ENCODE measurements at places on chromosomes 12 and 14. TPM values are rescaled to one million over a fixed set of nuclear protein-coding genes. Genes with fewer than 3 reads are reported as not detected.

- no peak for DNase-seq
Observed at GRCh38 chr14:105165134-105165704, 3.4 kb downstream of the JAG2 start.

DNA sequence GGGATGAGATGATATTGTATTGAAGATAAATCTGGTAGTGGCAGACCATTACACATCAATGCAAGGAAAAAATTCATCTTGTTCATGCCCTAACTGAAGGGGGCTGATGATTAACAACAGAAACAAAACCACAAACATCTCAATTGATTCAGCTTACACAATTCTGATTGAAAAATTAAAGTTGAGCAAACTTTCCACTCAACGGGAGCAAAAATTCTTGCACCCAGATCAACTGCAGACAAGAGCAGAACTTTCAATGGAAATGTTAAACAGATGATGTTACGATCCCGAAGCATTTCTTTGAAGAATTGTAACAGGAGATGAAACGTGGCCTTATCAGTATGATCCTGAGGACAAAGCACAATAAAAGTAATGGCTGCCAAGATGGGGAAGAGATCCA lies 172.4 kb upstream of the SOX5 start:
- DNase-seq, result peak; percentile 59

The B3GNT4 gene
- 0.54 TPM for total RNA-seq

DNA sequence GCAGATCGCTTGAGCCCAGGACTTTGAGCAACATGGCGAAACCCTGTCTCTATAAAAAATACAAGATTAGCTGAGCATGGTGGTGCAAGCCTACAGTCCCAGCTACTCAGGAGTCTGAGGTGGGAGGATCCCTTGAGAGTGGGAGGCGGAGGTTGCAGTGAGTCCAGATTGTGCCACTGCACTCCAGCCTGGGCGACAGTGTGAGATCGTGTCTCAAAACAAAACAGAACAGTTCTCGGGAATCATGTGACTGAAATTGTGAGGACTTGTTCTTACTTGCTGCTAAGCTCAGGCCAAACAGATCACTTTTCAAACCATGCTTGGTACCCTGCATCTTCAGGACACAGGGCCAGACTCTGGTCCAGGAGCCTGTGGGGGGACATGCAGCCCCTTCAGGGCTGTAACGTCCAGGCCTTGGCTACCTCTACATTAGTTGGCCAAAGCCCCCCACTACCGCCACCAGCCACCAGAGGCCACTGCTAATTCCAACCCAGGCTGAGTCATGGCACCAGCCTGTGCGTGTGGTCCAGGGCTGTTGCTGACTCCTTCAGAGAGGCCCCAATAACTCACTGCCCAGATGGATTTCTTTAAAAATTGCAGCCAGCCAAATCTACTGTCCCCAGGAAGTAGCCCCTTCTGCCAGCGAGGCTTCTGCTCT lies 33.4 kb upstream of the SYNDIG1L start:
- DNase-seq, result peak; percentile 23

GRCh38 chr12:22677781-22678574 lies 53.0 kb downstream of the ETNK1 start:
- DNase-seq, result no peak

DNA sequence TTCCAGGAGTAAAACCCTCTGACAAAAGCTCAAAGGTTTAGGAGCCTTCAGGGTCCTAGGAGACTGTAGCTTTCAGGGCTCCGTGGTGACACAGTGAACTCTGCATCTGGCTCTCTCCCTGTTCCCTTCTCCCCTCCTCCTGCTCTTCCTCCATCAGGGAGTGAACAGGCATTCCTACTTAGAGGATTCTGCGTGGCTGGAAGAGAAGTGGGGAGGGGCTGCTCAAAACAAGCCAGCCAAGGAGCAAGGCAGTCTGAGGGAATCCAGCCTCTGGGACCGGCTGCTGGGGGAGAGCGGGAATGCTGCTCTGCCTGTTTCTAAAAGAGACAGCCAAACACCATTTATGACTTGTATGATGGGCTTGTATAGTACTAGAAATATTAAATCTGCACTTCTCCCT lies 49.5 kb downstream of the RBMS2 start:
- no peak for DNase-seq

- no peak for DNase-seq
Observed at GRCh38 chr14:74309125-74310022, 6.6 kb upstream of the ABCD4 start.

GRCh38 chr12:87253157-87253556 lies 776.0 kb downstream of the C12orf50 start:
- DNase-seq, result no peak

The NKX2-1 gene
- total RNA-seq, result not detected

The AKAP3 gene
- 1.4 TPM for total RNA-seq

- no peak for DNase-seq
Observed at GRCh38 chr14:87503711-87504110, 489.3 kb downstream of the GALC start.

GRCh38 chr12:108840605-108841332 lies 16.6 kb downstream of the SSH1 start:
- DNase-seq, result peak; percentile 71

The ATN1 gene
- 94.9 TPM for total RNA-seq

The CPSF6 gene
- total RNA-seq, result 58.4 TPM

DNA sequence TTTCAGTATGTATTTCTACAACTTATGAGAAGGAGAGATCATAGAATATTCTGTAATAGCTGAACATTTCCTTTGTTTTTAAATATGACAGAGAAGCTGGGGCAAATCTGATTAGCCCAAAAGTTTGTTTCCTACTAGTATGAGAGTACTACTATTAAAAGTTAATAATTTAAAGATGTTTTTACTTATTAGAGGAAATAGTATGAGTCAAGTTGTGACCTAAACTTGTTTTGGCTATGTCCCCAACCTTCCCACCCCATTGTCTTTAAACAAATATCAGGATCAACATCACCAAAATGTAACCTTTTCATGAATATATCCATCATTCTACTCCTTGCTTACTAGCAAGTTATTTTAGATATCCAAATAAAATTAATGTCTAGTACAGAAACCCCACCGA lies 10.5 kb downstream of the GNPNAT1 start:
- DNase-seq, result no peak

- no peak for DNase-seq
Observed at GRCh38 chr14:104294628-104294982, 156.2 kb downstream of the KIF26A start.

DNA sequence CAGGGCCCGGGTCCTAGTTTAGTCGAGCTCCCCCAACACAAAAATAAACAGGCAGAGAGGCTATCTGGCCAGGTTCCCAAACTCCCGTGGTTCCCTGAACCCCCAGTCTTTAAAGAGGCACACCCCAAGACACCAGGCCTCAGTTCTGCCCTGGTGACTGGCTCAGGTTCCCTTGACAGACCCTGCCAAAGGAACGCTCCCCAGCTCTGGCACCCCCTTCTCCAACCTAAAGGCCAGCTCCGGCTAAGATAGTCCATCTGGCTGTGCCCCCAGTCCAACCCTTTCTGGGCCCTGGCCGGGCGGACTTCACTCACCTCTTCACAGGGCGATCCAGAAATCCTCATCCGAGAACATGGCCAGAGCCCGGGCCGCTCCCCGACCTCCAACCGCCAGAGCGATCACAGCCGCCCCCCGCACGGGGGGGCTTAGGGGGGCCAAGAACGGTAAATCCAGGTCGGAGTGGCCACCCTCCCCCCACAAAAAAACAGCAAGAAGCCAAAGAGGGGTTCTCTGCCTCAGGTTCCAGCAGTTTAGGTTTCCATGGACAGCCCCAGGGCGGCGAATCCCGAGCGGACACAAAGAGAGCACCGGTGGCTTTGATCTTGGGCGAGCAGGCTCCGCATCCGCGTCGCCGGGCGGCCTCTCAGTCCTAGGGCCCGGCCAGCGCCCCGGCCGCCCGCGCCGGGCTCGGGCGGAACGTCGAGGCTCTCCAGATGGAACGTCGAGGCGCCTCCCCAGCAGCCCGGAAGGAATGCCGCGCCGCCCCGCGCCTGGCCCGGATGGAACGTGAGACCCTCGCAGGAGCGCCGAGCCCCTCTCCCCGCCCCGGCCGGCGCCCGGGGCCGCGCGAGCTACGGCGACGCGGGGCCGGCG lies 1.1 kb downstream of the KMT2D start:
- peak; percentile 7 for DNase-seq

- no peak for DNase-seq
Observed at GRCh38 chr14:74816124-74816523, 53.0 kb downstream of the YLPM1 start.

The MIPOL1 gene
- total RNA-seq, result 11.9 TPM

The NFATC4 gene
- 61.9 TPM for total RNA-seq

The SYT1 gene
- 24.0 TPM for total RNA-seq

The NTS gene
- 1.2 TPM for total RNA-seq

The ANO2 gene
- 0.93 TPM for total RNA-seq

DNA sequence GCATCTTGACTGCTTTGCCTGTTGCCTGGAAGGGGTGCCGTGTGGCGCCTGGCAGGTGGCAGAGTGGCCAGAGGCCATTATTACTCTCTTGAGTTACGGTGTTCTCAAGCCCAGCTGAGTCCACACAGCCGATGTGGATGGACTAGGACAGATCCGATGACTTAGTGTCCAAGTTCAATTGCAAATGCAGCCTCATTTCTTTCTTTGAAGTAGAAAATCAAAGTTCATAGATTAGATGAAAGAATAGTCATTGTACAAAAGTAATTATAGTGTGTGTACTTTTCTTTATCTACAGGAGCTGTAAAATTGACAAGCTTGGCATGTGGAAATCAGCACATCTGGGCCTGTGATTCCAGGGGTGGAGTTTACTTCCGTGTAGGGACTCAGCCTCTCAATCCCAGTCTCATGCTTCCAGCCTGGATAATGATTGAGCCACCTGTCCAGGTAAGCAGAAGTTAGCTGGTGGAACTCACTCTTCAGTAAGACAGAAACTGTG lies 44.7 kb downstream of the ANKRD9 start:
- DNase-seq, result no peak

- no peak for DNase-seq
Observed at GRCh38 chr12:92762773-92763172, 60.0 kb downstream of the PLEKHG7 start.

- DNase-seq, result no peak
Observed at GRCh38 chr12:122467983-122468382, 32.7 kb downstream of the ZCCHC8 start.

The CLEC1B gene
- total RNA-seq, result not detected

DNA sequence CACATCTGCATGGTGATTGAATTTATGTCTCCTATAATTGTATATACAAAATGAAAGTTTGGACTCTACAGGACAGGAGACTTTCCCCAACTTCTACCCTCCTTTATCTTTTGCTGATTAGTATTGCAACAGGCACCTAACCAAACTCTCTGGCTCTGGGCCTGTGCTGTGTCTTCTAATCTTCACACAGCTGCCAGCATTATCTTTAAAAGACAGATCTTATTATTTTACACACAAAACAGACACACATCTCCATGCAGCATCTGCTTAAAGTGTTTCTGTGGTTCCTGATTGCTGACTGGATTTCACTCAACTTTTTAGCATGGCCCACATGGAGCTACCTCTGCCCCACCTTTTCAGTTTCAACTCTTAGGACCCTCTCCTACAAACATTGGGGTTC lies 154.9 kb upstream of the PELI2 start:
- no peak for DNase-seq

- DNase-seq, result no peak
Observed at GRCh38 chr12:115134298-115134697, 450.3 kb upstream of the TBX3 start.

- no peak for DNase-seq
Observed at GRCh38 chr14:44396226-44396625, 110.9 kb downstream of the FSCB start.

The ANO4 gene
- total RNA-seq, result 41.3 TPM

GRCh38 chr14:22375321-22375930 lies 213.6 kb downstream of the DAD1 start:
- peak; percentile 25 for DNase-seq

GRCh38 chr14:65658202-65658601 lies 245.7 kb downstream of the FUT8 start:
- DNase-seq, result peak; percentile 87

GRCh38 chr12:71719647-71720370 lies 33.9 kb downstream of the TMEM19 start:
- DNase-seq, result peak; percentile 5

DNA sequence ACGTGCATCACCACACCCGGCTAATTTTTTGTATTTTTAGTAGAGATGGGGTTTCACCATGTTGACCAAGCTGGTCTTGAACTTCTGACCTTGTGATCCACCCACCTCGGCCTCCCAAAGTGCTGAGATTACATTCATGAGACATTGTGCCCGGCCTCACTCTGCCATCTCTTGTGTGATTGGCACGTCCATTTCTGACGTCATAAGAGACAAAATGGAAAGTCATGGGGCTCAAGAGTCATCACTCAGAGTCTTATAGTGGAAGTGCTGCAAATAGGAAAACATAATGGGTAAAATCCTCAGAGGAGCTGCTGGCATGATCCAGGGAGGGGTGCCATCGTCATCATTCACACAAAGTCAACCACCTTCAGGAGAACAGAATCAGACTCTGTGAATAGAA lies 54.2 kb upstream of the GPATCH2L start:
- no peak for DNase-seq

GRCh38 chr14:36553656-36554260 lies 28.7 kb downstream of the NKX2-8 start:
- peak; percentile 22 for DNase-seq

GRCh38 chr12:1805441-1806081 lies 14.8 kb upstream of the LRTM2 start:
- no peak for DNase-seq

- DNase-seq, result no peak
Observed at GRCh38 chr12:122865268-122866231, 30.3 kb downstream of the HIP1R start.

GRCh38 chr14:103016071-103016470 lies 41.3 kb downstream of the CDC42BPB start:
- DNase-seq, result no peak

The CLEC14A gene
- total RNA-seq, result not detected

DNA sequence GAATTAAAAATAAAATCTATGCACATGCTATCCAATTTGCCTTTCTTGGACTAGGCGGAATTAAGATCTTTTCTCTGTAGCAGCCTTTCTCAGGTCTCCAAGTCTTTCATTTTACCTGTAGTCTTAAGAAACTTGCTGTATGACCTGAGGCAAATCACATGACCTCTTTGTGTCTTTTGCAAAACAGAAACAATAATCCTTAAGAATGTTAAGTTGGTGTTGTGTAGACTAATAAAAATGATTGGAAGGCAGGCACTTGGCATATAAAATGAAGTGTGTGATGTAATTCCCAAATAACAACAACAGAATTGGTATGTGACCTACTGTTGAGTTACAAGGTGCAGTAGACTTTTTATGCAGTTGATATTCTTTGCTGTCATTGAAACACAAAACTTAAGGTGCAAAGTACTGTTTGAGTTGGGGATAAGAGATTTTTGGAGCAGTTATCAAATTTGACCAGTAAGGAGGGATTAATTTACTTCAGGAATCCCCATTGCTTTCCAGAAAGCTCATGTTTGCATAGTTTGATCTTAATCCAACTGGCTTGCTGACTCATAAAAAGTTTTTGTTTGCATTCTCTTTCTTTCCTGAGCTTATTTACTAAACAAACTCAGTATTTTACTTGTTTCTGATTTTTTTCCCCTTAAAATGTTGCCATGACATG lies 51.4 kb downstream of the SUSD6 start:
- no peak for DNase-seq

The RNASE11 gene
- not detected for total RNA-seq

The KRT82 gene
- total RNA-seq, result not detected

GRCh38 chr12:44077294-44077693 lies 241.4 kb downstream of the TMEM117 start:
- DNase-seq, result no peak

- DNase-seq, result no peak
Observed at GRCh38 chr12:19550626-19551025, 111.3 kb downstream of the AEBP2 start.

The KRT77 gene
- total RNA-seq, result not detected

The OR11H12 gene
- total RNA-seq, result not detected

Data from astrocyte (in vitro differentiated cells and primary cell).